ENCODE measurements at places on chromosomes 2 and 18.

GRCh38 chr2:24181849-24182248 lies 7.0 kb downstream of the FAM228A start:
- DNase-seq: no peak

- no peak for DNase-seq
Measured at GRCh38 chr2:106982350-106982749, 96.4 kb upstream of the ST6GAL2 start.

- DNase-seq: no peak
Measured at GRCh38 chr2:141748616-141749015, 382.2 kb downstream of the LRP1B start.

DNA sequence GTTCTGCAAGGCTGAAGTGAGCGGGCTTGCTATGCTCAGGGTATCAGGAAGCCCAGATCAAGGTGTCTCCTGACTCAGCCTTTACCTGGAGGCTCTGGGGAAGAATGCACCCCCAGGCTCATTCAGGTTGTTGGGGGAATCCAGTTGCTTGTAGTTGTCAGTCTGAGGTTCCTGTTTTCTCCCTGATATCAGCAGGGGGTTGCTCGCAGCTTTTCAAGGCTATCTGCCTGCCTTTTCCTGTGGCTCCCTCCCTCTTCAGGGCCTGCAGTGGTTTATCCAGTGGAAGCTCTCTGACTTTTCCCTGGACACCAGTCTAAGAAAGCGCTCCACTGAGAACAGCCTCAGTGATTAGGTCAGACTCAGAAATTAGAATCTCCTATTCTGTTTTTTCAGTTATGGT lies 116.6 kb downstream of the PTPRM start:
- DNase-seq: no peak

All from putamen (tissue), 1 donor.